ENCODE measurements at places on chromosomes 3 and 15.

DNA sequence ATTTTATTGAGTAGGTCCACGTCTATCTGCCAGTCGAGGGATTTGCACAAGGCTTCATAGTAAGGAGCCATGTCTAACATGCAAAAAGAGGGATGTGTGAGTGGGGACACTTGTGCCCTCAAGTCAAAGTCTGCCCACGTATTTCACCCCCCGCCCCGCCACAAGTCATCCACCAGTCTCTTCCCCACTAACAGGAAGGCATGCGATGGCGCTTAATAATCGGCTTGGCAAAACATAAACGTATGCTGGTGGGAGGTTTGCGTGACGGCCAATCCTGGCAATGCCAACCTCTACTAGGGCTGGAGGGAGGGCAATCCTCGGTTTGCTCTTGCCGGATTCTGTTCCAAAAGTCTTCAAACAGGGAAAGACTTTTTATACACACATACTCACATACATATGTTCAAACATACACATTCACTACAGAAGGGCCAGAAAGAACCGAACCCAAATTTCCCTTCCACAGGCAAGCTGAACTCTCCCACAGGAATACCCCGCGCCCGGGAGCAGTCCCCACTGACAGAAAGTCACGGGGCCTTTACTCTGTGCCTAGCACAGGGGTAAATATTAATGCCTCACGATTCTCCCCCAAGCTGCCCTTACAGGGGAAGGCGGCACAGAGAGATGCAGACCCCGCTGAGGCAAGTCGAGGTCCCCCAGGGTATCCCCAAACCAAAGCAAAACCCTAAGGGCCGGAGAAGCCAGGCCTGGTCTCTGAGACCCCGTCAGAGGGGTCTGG lies 675 bp downstream of the PSMD6 start:
- no peak for DNase-seq

- no peak for DNase-seq
Observed at GRCh38 chr3:150656316-150656715, 47.4 kb downstream of the ERICH6 start.

GRCh38 chr3:141116721-141117120 lies 65.6 kb downstream of the SPSB4 start:
- no peak for DNase-seq

GRCh38 chr15:53384417-53384816 lies 375.0 kb downstream of the WDR72 start:
- DNase-seq = no peak

GRCh38 chr15:100680726-100681125 lies 78.3 kb downstream of the ASB7 start:
- DNase-seq = no peak

DNA sequence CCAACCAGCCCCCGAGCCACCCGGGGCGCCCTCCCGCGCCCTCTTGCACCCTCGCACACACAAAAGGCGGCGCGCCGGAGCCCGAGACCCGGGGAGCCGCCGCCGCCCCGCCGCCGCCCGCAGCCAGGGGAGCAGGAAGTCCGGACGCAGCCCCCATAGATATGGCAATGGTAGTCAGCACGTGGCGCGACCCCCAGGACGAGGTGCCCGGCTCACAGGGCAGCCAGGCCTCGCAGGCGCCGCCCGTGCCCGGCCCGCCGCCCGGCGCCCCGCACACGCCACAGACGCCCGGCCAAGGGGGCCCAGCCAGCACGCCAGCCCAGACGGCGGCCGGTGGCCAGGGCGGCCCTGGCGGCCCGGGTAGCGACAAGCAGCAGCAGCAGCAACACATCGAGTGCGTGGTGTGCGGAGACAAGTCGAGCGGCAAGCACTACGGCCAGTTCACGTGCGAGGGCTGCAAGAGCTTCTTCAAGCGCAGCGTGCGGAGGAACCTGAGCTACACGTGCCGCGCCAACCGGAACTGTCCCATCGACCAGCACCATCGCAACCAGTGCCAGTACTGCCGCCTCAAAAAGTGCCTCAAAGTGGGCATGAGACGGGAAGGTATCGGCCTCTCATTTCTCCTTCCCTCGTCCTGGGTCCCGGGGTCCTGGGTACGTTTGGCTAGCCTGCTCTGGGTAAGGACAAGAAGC lies 1.6 kb downstream of the NR2F2 start:
- DNase-seq = no peak

GRCh38 chr3:15934389-15935195 lies 136.8 kb upstream of the ANKRD28 start:
- no peak for DNase-seq

DNA sequence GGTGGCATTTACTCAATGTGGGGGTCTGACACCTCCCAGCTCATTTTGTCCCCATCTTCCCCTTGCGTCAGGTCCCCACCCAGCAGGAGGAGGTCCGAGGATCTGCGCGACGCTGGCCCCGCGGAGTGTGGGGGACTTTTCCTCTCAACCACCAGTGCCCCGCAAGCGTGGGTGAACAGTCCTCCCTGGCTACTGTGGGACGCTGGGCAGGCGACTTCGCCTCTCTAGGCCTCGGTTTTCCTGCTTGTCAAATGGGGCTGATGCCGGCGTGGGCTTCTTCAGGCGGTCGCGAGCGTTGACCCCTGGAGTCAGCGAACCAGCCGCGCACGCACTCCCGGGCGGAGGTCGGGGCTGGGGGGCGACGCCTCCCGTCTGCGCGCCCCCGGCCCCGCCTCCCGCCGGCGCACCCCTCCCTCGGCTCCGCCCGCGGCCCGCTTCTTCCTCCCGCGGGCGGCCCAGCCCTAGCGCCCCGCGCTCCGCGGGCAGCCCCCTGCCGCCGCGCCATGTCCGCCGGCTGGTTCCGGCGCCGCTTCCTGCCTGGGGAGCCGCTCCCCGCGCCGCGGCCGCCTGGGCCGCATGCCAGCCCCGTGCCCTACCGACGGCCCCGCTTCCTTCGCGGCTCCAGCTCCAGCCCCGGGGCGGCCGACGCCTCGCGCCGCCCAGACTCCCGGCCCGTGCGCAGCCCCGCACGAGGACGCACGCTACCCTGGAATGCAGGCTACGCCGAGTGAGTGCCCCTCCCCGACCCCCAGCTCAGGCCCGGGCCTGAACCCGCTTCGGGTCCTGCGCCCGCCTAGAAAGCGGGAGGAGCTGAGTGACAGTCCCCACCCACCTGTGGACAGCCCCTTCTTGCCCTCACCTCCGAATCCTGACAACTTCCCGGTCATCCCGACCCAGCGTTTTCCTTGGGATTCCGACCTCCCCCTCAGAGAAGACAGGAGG lies at the start of gene PPM1M:
TSS of gene PPM1M (plus strand) at position 438 of the 942 bp plus-strand sequence. CDS start at position 504, 66 bp downstream.
- DNase-seq = no peak

- no peak for DNase-seq
Observed at GRCh38 chr15:65909831-65910230, 40.5 kb downstream of the RAB11A start.

DNA sequence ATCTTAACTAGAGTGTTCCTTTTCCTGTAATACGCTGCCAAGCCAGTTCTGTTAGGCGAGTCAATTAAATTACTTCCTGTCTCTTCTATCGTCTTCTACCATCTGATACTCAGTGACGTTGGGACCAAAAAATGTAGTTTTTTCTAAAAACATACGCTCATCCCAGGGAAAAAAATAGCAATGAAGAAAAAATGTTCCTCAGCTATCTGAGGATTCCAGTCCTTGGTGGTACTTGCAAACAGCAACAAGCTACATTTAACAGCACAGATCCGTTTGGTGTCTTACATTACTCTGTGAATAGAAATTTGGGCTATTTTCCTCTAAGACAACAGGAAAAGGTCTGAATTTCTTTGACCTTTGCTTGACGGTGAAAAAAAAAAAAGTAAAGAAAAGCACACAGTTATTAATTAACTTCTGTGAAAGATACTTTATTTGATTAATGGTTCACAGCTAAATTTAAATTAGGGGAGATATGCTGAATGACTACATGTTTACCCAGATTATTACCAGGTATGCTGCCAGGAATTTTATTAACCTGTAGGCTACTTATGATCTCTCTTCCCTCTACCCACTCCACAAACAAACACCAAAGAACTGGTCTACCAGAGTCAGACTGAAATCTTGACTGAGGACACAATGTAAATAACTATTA lies 254.4 kb upstream of the ZPLD1 start:
- DNase-seq = no peak

GRCh38 chr3:125260158-125260557 lies 47.6 kb upstream of the SLC12A8 start:
- DNase-seq = no peak

DNA sequence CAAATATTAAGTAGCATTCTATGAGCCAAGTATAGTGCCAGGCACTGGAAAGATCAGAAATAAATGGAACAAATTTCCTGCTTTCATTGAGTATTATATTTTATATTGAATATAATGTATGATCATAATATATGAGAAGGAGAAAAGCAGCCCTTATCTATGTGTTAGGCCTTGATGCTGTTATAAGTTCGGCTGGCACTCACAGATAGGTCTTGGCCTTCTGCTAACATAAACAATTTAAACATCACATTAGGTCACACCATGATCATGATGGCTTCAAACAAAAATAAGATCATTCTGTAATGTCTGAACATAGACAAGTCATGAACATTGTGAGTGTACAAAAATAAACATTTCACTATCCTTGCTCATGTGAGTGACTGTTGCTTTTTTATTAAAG lies 584.0 kb upstream of the ZNF385D start:
- no peak for DNase-seq

DNA sequence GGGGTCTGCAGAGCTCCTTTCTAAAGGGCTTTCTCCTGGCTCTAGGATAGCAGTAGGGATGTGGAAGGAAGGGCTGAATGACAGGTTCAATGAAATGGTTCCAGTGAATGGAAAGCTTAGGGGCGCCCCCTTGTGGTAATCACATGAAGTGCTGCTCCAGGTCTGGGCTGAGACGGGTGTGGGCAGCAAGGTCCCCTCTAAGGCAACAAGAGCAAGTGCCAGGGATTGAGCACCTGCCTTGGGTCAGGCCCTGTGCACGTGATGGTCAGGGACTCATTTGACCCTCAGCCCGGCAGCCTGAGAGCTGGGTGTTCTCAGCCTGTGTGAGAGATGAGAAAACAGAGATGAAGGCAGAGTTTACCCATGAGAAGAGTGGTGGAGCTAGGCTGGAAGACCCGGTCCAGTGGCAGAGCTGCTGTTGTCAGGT lies 12.1 kb upstream of the CX3CR1 start:
- no peak for DNase-seq

- DNase-seq = no peak
Observed at GRCh38 chr3:170307671-170308405, 49.7 kb upstream of the SKIL start.

- no peak for DNase-seq
Observed at GRCh38 chr3:100117093-100117492, 2.8 kb upstream of the FILIP1L start.

GRCh38 chr3:135161425-135161824 lies 366.4 kb downstream of the EPHB1 start:
- no peak for DNase-seq

DNA sequence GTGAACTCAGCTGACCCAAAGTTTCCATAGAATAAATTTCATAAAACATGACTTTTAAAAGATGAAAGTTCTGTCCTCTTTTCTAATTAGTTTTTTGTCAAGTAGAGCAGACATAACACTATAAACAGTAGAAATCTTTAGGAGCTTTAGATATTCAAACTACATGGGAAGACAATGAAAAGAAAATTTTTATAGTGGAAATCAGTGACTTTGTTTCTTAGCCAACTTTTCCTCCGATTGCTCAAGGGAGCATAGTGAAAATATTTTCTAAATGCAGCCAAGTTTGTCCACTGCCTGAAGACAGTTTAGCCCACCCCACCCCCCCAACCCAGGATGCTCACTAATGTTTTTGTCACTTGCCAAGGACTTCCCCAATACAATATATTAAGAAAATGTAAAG lies 114.9 kb downstream of the PLD1 start:
- DNase-seq = no peak

DNA sequence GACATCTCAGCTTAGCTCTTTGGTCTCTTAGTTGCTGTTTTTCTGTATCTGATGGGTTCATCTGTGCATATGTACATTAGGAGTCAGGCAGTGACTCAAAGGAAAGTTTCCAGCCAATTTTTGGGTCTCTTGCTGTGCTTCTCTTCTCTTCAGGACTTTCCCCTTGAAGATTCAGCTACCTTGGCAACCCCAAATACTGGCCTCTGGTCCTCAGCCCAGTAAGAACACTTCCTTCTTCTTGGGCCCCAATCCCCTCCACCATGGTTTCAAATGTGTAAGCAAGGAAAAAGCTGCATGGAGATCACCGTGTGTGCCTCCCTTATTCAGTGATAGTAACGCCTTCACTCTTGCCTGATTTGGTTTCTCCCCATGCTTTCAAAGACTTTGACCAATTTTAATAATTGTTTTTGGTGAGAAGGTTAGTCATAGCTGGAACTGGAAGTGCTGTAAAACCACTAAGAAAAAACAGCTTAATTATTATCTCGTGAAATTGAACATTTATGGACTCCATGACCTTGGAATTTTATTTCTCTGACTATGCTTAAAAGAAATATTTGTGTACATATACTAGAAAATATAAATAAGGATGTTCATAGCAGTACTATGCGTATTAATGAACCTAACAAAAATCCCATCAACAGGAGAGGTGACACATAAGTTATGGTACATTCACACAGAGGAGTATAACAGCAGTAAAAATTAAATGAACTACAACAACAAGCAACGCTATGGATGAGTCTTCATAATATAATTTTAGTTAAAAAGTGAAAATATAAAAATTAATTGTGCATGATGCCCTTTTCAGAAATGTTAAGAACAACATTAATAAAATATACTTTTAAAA lies 125.3 kb upstream of the BCL6 start:
- no peak for DNase-seq

DNA sequence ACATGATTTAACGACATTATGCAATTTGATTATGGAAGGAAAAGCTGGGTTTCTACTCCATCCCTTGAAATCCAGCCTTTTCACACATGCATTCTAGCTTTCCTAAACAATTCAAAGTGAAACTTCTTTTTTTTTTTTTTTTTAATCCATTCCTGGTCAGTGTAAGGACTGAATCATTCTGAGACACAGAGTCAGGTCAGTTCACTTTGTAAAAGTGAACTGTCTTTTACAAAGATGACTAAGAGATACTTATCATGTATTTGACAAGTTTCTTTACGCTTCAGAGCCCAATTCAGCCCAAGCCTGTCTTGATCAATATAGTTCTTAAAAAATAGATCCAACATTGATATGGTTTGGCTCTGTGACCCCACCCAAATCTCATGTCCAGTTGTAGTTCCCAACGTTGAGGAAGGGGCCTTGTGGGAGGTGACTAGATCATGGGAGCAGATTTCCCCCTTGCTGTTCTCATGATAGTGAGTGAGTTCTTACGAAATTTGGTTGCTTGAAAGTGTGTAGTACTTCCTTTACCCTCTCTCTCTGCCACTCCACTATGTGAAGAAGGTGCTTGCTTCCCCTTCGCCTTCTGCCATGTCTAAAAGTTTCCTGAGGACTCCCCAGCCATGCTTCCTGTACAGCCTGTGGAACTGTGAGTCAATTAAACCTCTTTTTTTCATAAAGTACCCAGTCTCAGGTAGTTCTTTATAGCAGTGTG lies 345.6 kb upstream of the THBS1 start:
- DNase-seq = no peak

GRCh38 chr3:151135541-151136337 lies 50.3 kb downstream of the MED12L start:
- no peak for DNase-seq

DNA sequence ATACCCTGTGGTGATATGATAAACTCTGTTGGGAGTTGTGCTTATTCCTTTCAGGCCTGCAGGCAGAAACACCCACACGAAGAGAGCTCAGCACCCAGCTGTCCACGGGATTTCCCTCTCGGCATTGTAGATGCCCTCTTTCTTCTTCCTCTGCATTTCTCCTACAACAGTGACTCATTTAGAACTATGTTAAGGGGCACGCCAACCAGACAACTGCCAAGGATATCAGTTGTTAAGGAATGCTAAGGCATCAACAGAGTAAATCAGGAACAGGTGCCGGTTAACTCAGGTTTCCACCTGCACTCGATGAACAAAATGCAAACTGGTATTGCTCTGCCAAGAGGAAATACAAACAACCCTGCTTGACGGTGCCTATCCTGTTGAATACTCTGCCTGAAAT lies 270.0 kb upstream of the PEX5L start:
- DNase-seq = no peak

Data from cortex of kidney (tissue), 1 donor.